ENCODE measurements at places on chromosomes 11 and 22.
A peak's percentile ranks its signal among the peaks of the same experiment; 100 is the strongest.

DNA sequence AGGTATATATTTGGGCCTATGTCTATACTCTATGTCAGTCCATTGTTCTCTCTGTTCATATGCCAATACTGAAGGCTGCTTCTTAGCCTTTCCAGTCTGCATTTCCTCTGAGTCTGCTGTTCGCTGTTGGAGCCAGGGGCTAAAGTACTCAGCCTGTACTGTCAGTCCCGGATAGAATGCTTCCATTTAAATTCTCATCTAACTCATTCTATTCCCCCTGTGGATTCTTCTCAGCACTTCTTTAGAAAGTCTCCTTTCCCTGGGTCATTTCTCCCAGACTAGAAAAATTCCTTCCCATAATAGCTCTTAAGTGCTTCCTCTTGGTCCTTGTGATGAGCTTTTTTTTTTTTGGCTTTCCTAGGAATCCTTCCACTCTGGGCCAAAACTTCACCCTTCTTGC is 293.1 kb downstream of the KIRREL3 start:
- DNase-seq: no peak

GRCh38 chr11:107590460-107591377 is at the start of gene ELMOD1:
Gene ELMOD1 (plus strand): TSS chr11:107591147. CDS start chr11:107618190, 27,043 bp downstream.
- DNase-seq: peak; percentile 33

DNA sequence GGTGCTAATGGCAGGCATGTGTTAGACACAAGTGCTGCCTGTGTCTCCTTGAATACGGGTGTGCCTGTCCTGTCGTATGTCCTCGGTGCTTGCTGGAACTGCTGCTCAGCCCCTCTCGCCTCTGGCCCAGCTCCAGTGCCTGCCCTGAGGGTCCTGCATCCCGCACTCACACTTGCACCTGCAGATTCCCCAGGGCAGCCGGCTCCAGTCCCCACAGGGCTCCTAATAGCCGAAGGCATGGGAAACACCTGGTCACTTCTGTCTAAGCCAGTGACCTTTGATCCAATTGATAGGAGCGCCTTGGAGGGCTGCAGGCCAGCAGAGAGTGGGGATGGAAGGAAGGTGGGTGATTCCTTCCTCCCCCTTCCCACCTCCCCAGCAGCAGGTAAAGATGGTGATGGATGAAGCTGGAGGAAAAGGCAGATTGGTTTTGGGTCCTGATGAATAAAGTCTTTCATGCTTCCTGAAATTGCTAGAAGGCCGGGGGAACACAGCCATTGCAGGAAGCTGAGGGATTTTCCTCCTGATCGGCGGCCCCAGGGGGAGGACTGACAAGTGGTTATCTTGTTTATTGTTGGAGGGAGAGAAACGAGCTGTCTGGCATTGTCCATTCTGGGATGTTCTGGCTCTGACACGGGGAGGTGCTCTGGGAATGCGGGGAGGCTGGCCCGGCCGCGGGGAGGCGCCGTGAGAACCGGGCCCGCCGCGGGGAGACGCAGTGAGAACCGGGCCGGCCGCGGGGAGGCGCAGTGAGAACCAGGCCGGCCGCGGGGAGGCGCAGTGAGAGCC is 110.9 kb upstream of the B3GAT1 start:
- DNase-seq: no peak

- no peak for DNase-seq
Observed at GRCh38 chr11:31874631-31875191, 63.6 kb upstream of the PAX6 start.

DNA sequence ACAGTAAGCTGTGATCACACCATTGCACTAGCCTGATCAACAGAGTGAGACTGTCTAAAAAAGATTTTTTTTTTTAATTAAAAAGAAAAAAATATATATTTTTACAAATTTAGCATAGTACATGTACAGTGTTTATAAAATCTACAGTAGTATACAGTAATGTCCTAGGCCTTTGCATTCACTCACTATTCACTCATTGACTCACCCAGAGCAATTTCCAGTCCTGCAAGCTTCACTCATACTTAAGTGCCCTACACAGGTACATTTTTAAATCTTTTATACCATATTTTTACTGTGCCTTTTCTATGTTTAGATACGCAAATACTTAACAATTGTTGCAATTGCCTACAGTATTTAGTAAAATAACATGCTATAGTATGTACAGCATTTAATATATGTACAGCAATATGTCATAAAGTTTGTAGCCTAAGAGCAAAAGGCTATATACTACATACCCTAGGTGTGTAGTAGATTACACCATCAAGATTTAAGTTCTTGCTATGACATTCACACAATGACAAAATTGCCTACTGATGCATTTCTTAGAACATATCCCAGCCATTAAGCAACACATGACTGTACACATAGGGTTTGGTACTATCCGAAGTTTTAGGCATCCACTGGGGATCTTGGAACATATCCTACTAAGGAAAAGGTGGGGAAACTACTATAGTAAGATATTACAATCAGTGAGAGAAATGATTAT is 22.8 kb downstream of the PIK3C2A start:
- DNase-seq: no peak

DNA sequence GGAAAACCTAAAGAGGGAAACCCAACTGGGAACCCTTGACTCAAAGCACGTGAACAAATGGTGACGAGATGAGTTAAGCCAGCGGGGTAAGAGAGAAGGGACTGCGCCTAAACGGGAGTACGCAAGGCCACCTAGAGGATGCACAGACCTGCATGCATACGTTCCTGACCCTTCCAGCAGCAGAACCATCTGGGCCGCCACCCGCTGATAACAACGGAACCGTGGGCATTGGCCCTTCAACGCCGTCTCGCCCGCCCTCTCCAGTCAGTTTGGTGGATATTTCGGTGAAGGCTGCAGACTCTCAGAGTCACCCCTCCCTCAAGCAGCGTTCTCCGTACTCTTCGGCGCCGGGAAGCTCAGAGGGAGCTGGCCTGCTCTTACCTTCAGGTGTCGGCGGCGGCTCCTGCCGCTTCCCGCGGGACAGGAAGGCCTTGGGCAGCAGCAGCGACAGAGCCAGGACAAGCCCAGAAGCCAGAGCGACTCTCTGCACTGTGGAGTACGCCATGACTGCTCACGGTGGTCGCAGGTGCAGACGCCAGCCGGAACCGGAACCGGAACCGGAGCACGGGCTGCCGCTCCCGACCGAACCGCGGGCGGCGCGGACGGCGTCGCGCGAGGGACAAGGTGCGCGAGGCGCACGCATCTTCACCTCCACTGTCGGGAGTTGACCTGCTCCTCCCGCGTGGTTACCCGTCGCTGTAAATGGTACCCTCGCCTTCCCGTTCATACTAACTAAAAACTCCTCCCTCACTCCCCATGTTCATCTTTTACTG is at the start of gene RIC3:
RIC3 (minus strand) TSS at position 541 of the 773 bp plus-strand sequence; CDS start at position 505, 36 bp downstream.
- DNase-seq: peak; percentile 62

GRCh38 chr11:35847473-35847872 is 96.4 kb upstream of the LDLRAD3 start:
- DNase-seq: no peak

All from stimulated activated CD4-positive, alpha-beta T cell treated with anti-CD3 and anti-CD28 coated beads, Interleukin-12 subunit alpha, Interleukin-12 subunit beta, amount 100 ng/mL, for 4 hours (primary cell).